ENCODE measurements at places on chromosomes 3 and 15.
A peak's percentile ranks its signal among the peaks of the same experiment; 100 is the strongest.

DNA sequence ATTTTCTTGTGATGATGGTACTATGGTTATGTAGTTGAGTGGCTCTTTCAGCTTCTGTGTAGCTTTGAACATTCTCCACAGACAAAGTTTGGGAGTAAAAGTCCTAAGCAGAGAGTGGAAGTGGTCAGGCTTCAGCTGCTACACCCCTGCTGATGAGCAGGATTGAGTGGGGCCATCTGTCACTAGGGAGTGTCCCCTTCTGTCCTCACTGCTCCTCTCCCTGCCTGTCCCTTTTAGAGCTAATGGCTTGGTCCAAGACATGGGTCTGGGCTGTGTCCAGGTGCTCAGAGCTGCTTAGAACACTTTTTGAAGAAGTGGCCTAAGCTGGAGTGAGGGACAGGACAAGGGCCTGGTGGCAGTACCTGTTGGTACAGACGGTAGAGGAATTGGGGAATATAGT lies 15.1 kb downstream of the MYZAP start:
- no peak for DNase-seq

- DNase-seq, result no peak
Measured at GRCh38 chr3:159987291-159987711, 1.3 kb upstream of the IL12A start.

- peak; percentile 36 for DNase-seq
Measured at GRCh38 chr3:12479919-12480427, 4.3 kb upstream of the TSEN2 start.

GRCh38 chr15:86917361-86917671 lies 837.6 kb downstream of the AGBL1 start:
- no peak for DNase-seq

DNA sequence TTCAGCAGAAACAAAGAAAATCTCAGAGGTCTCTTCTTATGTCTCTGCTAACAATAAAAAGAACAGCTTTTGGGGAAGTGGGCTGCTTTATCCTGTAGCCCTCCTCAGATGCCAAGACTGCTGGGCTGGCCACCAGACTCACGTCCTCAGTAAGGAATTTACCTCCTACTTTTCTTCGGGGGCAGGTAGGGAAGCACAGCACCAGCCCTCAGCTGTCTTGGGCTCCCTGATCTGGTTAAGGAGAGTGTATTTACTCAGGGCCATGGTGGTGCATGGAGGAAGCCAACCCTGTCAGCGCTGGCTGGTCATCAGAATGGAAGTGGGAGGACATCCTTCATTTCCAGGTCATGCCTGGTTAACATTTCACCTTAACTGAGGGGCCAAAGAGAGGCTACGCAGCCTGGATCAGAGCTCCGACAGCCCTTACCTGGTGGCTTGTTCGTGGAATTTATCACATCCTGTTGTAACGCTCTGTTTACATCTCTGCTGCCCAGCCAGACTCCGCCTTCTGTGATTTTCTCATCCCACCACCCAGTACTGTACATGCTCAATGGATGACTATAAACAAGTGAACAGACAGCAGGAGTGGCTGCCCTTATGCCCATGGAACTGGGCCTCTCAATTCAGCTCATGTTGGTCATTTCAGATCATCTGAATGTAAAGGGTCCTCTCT lies 108.3 kb downstream of the IGF2BP2 start:
- DNase-seq, result no peak

GRCh38 chr3:116808725-116809124 lies 99.1 kb downstream of the TUSC7 start:
- no peak for DNase-seq

GRCh38 chr3:55205990-55206389 lies 278.1 kb upstream of the LRTM1 start:
- no peak for DNase-seq

- DNase-seq, result no peak
Measured at GRCh38 chr3:38141952-38142273, 3.5 kb downstream of the MYD88 start.

GRCh38 chr15:79408041-79408440 lies 24.1 kb upstream of the MINAR1 start:
- DNase-seq, result no peak

- DNase-seq, result no peak
Measured at GRCh38 chr15:65920121-65920520, 50.8 kb downstream of the RAB11A start.

DNA sequence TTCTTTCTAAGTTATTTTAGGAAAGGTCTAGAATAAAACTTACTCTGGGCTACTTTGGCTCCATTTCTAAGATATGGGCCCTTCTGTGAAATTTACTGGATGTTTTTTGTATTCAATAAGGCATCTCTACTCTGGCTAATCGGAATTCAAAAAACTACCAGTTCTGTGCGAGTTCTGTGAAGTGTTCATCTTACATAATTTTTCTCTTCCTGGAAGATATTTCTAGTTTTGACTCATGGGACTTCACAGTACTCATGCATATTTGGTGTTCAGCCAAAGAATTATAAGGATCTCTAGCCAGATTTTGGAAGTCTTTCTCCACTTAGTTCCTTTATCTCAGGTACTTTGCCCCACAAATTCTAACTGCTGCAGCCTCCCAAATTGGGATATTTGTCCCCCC lies 46.4 kb upstream of the MBNL1 start:
- DNase-seq, result no peak

GRCh38 chr15:78681281-78682003 lies 40.4 kb upstream of the CHRNB4 start:
- DNase-seq, result no peak

DNA sequence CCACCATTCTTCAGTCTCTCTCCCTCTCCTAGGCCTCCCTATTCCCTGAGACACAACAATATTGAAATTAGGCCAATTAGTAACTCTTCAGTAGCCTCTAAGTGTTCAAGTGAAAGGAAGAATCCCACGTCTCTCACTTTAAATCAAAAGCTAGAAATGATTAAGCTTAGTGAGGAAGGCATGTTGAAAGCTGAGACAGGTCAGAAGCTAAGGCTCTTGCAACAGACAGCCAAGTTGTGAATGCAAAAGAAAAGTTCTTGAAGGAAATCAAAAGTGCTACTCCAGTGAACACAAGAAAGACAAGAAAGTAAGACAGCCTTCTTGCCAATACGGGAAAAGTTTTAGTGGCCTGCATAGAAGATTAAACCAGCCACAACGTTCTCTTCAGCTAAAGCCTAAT lies 41.3 kb downstream of the PPM1L start:
- no peak for DNase-seq

- no peak for DNase-seq
Measured at GRCh38 chr15:49904296-49904695, 214.7 kb downstream of the ATP8B4 start.

GRCh38 chr3:184157206-184157605 lies 2.0 kb downstream of the DVL3 start:
- DNase-seq, result no peak

DNA sequence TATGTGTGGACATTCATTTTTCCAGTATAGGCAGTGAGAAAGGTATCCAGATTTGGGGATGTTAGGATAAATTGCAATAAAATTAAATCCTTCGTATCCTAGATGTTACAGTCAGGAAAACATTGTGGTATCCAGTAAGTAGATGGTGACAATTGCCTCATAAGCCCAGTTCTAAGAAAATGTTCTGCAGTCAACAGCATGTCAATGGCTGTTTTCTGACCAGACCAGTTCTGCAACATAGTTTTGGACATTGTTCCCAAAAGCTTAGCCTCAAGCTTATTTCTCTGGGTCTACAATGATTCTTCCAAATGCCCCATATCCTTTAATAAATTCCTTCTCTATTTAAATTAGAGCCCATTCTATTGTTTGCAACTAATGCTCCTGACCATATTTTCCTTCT lies 480.7 kb downstream of the FHIT start:
- DNase-seq, result no peak

GRCh38 chr15:99955181-99955525 lies 221.9 kb upstream of the LYSMD4 start:
- no peak for DNase-seq

- DNase-seq, result peak; percentile 14
Measured at GRCh38 chr3:159919873-159920272, 68.8 kb upstream of the IL12A start.

DNA sequence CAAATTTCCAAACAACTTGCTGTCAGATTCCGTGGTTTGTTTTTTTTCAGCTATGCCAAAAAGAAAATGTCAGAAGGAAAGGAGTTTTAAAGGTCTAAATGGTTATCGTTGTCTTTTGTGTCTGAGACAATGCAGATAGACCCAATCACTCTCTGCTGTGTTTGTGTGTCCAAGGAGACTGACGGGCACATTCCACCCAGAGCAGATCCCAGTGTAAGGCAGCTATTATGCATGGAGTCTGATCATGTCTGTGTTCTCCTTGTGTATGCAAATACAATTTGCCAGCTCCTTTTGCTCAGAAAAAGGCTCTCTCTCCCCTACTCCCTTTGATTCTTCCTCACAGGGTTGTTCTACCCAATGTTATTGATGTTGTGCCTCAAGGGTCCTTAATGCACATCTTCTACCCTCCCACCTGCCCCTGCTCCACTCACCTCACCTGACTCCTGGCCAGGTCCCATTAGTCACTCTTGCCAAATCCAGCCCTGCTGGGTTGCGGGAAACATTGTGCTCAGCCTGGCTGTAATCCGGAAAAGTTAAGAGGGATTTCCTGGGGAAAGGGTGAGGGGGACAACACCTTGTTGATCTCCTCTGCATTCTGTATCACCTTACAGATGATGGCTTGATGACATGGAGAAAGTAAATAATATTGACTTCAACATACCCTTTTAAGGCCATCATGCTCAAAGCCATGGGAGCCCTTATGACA lies 61.0 kb downstream of the OTOL1 start:
- DNase-seq, result no peak

- no peak for DNase-seq
Measured at GRCh38 chr3:140359233-140359995, 318.4 kb upstream of the TRIM42 start.

- DNase-seq, result no peak
Measured at GRCh38 chr3:23240171-23240785, 37.2 kb downstream of the UBE2E2 start.

GRCh38 chr3:114454551-114455251 lies 160.9 kb downstream of the TIGIT start:
- DNase-seq, result peak; percentile 38

DNA sequence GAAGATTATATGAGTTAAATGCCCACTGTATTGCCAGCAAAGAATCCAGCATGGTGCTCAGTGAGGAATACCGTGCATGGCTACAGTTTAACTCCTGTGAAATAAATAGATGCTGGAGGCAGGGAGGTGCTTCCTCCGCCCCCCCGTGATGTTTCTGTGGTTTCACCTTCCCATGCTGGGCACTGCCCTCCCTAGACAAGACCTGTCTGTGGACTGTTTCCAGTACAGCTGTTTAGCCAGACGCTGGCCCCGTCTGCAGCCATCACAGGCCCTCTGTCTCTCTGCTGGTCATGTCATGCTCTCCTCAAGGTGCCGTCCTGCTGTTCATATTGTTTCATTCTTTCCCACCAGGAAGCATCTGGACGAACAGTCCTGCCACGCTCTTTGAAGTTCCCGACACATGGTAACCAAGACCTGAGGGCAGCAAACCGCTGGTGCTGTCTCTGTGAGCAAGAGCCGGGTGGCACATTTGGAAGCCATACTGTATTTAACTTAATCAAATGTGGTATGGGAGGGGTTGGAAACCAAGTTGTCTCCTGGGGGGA lies 31.4 kb downstream of the GOLGA8S start:
- DNase-seq, result no peak

GRCh38 chr15:74206801-74207281 lies 4.3 kb upstream of the STRA6 start:
- DNase-seq, result no peak

DNA sequence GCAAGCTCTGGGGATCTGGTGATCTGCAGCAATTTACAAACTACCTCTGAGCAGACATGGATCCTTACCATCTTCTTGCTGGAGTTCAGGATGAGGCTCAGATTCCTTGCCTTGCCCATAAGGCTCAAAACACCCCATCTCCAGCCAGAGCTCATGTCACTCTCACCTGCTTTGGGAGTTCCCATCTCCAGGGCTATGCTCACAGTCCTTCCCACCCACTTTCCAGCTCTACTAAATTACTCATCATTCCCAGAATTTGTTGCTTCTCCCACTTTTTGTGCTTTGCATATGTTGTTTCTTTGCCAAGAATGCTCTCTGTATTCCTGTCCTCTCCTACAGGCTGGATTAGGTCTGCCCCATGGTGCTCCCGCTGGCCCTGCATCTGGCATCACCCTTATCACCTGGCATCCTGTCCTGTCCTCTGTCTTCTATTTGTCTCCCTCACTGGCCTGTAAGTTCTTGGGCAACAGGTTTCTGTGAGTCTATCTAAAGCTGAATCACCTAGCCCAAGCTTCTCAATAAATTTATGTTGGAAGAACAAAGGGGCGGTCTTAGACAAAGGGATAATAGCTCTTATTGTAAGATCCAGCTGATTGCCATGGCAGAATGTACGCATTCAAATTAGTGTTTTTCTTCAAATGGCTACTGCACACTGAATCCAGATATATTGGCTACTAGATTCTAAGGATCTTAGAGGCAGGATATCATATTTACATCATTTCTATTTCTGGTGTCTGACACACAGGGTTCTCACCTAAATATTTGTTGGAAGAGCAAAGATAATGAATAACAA lies 179.2 kb downstream of the CLSTN2 start:
- DNase-seq, result no peak

DNA sequence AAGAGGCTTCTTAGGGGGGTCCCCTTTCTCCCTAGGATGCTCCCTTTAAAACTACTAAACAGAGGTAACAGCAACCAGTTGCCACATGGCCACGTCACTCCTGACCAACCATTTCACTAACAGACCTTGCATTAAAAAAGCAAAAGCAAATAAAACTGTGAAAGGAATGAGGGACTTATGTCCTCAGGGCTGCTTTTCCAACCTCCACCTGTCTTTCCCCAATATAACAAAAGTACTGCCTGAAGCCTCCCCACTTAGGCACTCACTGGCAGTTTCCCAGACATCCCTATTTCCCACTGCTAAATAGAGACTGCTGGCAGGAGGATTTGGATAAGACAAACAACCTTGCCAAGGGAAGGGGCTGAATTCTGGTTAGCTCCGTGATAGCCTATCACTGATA lies 130.3 kb downstream of the ATP8B4 start:
- no peak for DNase-seq

DNA sequence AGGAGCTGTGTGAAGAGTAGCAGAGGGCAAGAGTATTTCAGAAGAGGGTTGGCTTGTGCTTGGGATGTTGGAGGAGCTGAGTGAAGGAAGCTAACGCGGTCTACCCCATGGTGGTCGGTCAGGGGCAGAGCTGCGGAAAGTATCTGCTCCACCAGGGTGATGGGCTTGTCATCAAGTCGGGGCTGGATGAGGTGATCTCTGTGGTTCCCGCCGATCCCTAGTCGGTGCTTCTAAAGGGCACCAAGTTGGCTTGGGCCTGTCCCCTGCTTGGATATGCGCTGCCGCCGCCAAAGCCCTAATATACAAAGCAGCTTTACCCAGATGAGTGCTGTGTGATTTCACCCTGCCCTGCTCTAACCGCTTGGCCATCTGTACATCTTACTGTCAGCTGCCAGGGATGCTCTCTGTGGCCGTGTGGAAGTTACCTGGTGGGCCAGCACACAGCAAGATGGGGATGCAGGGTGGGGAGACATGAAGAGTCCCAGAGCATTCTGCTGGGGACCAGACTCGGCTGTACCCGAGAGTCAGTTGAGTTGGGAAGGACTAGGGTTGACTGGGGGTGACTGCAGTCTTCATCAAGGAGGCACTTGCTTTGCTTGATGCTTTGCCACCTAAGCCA lies 226.1 kb upstream of the BHLHE40 start:
- DNase-seq, result no peak
